Effector CD4-positive, alpha-beta T cell (primary cell): ENCODE measurements at places on chromosomes 2 and 18.

DNA sequence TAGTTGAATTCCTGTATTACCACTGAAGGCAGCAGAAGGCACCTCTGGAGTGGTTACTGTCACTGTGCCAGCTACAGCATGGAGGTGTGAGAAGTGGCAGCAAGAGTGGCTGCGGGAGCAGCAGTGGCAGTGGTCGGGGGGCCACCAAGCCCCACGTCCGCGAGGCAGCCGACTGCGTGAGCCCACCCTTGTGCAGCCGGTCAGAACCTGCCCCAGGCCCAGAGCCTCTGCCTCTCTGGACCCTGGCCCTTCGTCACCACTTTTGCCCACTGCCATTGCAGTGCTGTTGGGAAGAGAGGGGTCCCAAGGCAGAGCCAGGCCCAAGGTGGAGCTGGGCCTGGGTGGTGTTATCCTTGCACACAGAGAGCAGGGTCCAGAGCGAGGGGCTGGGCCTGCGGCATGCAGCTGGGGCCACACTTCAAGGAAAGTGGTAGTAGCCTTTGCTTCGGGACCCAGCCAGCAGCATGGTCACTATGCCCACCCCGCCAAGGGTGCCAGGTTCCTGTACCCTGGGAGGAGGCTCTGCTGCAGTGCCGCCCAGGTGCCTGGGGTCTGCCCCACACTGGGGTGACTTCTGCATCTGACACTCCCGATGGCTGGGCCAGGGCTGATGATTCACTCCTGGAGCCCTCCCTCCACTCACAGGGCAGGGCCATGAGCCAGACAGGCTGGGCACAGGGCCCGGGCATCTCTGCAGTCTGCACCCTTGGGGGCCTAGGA is 450.1 kb upstream of the LRATD1 start:
- no peak for DNase-seq

GRCh38 chr18:27564066-27564465 is 379.0 kb upstream of the CHST9 start:
- no peak for DNase-seq

DNA sequence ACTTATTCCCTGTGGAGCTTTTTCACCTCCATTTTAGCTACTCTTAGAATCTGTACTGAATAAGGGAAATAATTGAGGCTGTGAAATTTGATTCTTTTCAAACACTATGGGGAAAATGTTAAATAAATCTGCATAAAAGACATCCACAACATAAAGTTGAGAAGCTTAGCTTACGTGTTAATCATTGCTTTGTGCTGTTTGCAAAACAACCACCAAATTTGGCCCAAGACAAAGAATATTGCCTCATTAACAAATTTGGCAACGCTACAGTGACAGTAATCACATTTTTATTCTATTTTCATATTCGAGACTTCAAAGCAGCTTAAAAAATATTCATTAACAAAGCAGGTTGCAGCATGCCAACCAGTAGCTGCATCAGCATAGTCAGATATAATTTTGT is 437.6 kb downstream of the DPP10 start:
- DNase-seq = no peak

GRCh38 chr2:231966886-231967285 is 5.4 kb downstream of the DIS3L2 start:
- DNase-seq = no peak

DNA sequence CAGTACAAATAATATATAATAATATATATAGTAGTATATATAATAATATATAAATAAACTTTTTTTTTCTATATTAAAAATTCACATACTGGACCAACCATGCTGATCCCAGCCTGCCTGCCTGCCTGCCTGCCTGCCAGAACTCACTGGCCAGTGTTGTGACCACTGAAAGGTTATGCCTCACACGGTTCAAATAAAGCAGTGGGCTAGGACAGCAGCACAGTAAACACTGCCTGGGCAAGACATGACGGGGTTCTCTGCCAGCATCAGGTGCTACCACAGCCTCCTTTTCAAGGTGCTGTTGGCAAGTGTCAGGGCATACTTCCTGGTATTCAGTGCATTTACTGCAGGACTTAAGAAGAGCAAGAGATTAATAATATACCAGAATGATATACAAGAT is 67.6 kb downstream of the TRAPPC8 start:
- DNase-seq = no peak

GRCh38 chr18:47935321-47936055 is 5.0 kb upstream of the SMAD2 start:
- DNase-seq = no peak

DNA sequence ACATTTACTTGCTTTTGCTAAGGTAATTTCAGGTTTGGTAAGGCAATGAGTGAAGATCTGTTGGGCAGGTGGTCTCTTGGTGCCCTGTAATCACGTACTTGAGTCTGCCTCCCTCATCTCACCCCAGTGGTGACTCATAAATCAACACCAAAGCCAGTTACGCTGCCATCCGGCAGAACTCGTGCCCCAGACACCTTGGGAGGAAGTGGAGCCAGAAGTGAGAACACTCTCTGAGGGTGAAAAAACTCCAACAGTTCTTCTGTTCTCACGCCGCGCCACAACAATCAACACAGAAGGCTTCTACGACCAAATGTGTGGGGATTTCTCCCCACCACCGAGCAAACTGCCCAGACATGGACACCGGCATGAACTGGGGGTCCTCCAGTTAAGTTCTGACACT is 206.2 kb downstream of the ARL4C start:
- peak; percentile 81 for DNase-seq

DNA sequence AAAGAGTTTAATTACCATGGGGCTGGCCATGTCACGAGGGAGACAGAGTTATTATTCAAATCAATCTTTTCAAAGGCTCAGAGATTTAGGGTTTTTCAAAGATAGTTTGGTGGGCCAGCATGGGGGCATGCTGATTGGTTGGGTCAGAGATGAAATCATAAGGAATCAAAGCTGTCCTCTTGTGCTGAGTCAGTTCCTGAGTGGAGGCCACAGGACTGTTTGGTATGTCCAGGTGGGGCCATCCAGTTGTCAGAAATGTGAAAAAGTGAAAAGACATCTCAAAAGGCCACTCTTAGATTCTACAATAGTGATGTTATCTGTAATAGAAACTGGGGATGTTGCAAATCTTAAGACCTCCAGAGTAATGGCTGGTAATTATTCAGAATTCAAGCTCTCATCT is 288.6 kb downstream of the EN1 start:
- no peak for DNase-seq

DNA sequence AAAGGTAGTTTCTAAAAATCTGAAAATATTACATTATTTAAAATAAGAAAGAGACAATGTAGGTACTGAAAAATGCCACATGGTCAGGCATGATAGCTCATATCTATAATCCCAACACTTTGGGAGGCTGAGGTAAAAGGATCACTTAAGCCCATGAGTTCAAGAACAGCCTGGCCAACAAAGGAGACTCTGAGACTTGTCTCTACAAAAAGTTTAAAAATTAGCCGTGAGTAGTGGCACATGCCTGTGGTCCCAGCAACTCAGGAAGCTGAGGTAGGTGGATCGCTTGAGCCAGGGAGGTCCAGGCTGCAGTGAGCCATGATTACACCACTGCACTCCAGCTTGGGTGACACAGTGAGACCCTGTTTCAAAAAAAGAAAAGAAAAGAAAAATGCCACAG is 21.8 kb downstream of the ATAD2B start:
- DNase-seq = no peak
